NCI-H187 treated with DMSO at 0.1 percent for 48 hours (cell line): ENCODE measurements at places on chromosomes 7 and 10.

- DNase-seq, result no peak
These were observed 692 bp downstream of the CARD11 start for GRCh38 chr7:3042861-3043489.

GRCh38 chr7:47345857-47346298 lies 236.0 kb downstream of the TNS3 start:
- DNase-seq, result no peak

GRCh38 chr7:71005109-71005508 lies 126.8 kb upstream of the GALNT17 start:
- DNase-seq, result no peak

GRCh38 chr10:71079761-71080380 lies 132.5 kb upstream of the UNC5B start:
- DNase-seq, result no peak

DNA sequence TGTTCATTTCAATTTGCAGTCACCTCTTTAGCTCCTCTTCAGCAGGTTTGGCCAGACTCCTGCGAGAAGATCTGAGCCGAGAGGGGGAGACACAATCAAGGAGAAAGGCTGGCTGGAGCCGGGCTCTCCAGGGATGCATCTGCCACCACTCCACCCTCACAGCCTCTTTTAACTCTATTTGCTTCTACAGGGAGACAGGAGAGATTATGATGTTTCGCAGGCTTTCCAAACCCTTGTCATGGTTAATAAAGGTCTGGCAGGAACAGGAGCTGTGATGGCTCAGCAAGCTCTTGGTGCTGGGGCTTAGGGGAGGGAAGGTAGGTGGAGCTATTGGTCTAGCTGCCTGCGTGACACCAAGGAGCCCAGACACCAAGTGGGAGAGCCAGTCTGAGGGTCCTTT lies 448.1 kb upstream of the PODXL start:
- no peak for DNase-seq

DNA sequence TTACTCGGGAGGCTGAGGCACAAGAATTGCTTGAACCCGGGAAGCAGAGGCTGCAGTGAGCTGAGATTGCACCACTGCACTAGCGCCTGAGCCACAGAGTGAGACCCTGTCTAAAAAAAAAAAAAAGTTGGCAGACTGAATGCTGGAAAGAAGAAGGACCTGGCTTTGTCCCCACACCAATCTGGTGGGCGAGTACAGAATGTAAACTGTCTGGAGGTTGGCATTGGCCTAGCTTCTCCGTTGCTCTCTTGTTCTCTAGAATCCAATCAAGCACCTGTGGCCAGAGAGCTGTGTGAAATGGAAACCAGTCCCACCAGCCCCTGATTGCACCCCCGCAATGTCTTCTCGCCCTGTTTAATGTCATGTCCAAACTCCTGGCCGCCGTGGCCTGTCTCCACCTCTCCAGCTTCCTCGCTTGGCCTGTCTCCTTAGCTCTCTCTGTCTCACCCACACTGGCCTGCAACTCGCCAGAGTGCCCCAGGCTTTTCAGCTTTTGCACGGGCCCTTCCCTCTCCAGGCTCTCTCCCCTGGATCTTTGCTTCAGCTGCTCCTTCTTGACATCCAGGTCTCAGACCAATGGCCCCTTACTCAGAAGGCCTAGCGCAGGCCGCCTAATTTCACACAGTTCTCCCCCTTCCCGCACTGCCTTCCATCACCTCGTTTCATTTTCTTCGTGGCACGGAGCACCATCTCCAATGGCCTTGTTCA lies 670 bp upstream of the AGK start:
- no peak for DNase-seq

GRCh38 chr10:121332829-121333765 lies 265.1 kb downstream of the FGFR2 start:
- DNase-seq, result no peak

DNA sequence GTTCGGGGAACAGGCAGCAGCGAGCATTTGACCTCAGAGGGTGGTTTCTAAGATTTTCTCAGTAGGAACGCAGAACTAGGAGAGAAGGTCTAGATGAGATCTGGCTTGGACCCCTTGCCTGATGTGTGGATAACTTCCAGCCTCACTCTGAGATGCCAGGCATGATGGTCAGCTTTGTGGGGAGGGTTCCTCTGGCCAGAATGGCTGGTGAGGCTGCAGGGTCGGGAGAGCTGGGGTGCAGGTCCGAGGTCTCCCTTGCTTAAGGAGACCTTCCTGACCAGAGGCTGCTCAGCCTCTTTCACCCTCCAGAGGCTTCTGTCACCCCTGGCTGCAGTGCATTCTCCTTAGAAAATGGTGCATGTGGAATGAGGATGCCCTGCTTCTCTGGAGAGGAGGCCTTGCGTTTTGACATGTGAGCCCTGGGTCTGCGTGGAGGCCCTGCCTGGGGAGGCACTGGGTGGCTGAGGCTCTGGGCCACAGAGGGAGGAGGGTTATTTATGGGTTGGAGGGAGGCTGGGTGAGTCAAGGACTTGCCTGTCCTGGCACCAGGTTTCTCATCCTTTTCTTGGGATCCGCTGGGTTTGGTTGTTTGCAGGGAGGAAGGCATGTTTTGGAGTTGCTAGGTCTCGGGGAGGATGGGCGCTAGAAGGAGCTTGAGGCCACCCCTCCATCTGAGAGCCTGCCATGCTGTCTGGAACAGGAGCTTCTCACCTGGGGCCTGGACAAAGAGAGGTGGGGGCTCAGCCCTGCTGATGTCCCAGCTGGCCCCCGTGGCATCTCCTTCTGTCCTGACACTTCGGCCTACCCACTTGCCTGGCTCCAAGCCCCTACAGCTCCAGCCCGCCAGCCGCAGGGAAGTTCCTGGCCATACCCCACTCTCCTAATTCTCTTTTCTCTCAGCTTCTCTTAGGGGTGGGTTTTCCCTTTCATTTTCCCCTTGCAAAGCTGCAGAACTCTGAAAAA lies 3.9 kb downstream of the FAM241B start:
- no peak for DNase-seq
